Suppressor macrophage treated with lipopolysaccharide for 4 hours (primary cell): ENCODE measurements at places on chromosomes 2 and 18.

DNA sequence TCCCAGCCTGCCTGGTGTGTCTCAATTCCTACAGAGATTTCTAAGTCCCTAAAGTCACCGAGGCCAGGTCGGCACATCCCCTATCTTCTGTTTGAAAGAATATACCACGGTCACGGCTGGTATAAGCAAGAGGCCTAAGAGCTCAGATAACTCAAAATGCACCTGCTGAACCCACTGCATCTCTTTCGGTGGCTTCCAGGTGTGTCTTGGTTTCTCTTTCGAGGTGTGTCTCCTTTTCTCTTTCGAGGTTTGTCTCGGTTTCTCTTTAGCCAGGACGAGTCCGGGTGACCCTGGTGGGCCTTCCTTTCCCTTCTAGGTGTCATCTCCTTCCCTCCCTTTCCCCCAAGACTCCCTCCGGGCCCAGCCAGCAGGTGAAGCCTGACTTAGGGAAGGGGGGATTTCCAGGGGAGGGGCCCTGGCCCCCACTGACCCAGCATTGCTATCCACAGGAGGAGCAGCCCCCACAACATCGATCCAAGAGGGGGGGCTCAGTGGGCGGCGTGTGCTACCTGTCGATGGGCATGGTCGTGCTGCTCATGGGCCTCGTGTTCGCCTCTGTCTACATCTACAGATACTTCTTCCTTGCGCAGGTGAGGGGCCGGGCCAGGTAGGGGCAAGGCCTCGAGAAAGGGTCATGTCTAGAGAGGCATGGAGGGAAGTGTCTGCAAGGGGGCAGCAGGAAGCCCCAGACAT lies 8.4 kb downstream of the ITM2C start:
- DNase-seq = no peak

DNA sequence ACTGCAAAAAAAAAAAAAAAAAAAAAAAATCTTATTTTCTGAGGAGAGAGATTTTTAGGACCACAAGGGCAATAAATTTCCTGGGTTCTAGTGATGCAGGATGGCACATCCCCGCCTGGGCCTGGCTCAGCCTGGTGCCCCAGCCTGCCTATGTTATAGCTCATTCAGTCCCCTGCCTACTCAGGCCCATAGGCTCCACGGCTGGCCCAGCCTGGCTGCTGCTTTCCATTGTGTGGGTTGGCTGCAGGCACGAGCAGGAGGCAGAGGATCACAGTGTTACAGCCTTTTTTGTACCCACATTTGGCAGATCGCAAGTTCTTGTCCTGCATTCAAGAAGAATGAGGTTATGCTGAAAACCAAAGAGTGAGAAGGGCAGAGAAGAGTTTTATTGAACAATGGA lies 2.8 kb upstream of the SULT6B1 start:
- no peak for DNase-seq

GRCh38 chr2:112985090-112985489 lies 7.3 kb downstream of the IL36G start:
- DNase-seq = peak; percentile 22

- DNase-seq = no peak
Measured at GRCh38 chr2:165237056-165237455, 2.2 kb upstream of the SCN2A start.

DNA sequence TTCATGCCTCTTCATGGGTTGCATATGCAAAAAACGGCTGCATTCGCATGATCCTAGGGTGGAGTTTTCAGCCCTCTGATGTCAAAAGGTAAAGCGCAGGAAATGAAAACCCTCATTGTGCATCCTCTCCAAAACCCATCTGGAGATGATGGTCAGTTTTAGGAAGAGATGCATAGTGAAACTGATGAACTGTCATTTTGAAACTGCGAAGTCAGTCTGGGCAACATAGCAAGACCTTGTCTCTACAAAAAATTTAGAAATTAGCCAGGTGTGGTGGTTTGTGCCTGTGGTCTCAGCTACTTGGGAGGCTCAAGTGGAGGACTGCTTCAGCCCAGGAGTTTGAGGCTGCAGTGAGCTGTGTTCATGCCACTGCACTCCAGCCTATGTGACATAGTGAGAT lies 2.5 kb upstream of the TTLL4 start:
- DNase-seq = no peak

DNA sequence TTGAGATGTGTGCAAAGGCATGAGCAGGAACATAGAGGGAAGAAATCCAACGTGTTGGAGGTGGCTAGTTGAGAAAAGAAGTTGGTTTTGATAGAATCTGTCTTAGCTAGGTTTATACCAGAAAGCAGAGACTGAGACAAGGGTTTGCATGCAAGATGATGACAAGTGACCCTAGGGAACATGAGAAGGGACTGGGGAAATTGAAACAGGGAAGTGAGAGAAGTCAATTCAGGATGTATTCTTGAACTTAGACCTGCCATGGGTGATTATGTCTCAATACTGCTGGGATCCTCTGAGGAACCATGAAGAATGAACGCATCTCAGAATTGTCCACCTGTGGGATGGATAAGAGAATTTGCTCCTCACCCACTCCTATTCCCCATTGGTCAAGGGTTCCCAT lies 20.5 kb downstream of the IL36A start:
- DNase-seq = peak; percentile 64

- no peak for DNase-seq
Measured at GRCh38 chr18:24372279-24372872, 25.2 kb downstream of the OSBPL1A start.

- no peak for DNase-seq
Measured at GRCh38 chr2:162732946-162733698, 105.4 kb downstream of the KCNH7 start.

GRCh38 chr18:59272891-59273758 lies at the start of gene RAX:
TSS of gene RAX (minus strand) at chr18:59273454. CDS start at chr18:59273206, 248 bp downstream.
- peak; percentile 26 for DNase-seq

DNA sequence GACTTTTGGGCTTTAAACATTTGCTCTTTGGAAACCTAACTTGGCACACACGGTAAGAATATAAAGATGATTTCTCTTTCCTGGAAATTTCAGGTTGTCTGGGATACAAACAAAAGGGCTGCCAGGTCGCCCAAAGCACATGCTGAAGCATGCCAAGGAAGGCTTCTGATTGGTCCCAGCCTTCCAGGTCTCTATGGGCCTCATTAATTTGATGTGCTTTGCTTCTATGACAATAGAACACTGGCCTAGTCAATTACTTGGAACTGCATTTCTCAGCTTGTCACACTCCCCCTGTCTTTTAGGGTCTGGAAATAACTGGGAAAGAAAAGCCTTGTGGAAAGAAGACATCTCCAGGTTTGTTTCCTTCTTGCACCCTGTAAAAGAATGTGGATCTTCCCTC lies 228.9 kb downstream of the ADCYAP1 start:
- no peak for DNase-seq

DNA sequence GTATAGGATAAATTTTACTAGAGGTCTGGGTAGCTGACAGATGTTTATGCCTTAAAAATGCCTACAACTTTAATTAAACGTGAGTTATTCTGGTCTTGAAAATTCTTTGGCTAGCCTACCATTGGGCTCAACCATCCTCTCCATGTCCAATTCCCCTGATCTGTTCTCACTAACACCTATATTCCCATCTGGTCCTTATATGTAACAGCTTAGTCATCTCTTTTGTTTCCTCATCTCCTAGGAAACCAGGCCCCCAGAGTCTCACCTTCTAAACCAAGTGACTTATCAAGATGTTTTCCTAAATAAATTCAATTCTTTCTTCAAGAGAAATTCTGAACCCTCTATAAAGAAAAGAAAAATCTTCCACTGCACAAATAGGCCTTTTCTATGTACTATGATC lies 148.5 kb downstream of the TTC32 start:
- DNase-seq = no peak

GRCh38 chr2:48235076-48235475 lies 294.9 kb upstream of the STON1 start:
- no peak for DNase-seq

DNA sequence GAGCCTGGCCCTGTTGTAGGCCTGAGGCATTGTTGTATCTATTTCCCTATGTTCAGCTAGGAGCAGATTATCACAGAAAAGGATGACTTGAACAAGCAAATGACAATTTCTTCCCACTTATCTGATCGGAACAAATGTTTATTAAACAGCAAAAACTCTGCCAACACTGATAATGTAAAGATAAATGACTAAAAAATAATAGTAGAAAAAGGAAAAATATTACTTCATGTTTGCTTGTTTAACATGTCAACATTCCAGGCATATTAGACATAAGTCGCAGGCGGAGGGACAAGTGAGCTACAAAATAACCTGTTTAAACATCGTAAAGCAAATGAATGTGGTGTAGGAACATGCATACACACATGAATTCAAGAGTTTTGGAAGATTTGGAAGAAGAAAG lies 257.9 kb downstream of the TMX3 start:
- DNase-seq = no peak

GRCh38 chr2:233980955-233981561 lies 63.9 kb downstream of the TRPM8 start:
- DNase-seq = no peak
